T-helper 1 cell (primary cell): ENCODE measurements at places on chromosomes 16 and 17.

- DNase-seq = no peak
Measured at GRCh38 chr16:81630635-81631031, 148.5 kb upstream of the PLCG2 start.

DNA sequence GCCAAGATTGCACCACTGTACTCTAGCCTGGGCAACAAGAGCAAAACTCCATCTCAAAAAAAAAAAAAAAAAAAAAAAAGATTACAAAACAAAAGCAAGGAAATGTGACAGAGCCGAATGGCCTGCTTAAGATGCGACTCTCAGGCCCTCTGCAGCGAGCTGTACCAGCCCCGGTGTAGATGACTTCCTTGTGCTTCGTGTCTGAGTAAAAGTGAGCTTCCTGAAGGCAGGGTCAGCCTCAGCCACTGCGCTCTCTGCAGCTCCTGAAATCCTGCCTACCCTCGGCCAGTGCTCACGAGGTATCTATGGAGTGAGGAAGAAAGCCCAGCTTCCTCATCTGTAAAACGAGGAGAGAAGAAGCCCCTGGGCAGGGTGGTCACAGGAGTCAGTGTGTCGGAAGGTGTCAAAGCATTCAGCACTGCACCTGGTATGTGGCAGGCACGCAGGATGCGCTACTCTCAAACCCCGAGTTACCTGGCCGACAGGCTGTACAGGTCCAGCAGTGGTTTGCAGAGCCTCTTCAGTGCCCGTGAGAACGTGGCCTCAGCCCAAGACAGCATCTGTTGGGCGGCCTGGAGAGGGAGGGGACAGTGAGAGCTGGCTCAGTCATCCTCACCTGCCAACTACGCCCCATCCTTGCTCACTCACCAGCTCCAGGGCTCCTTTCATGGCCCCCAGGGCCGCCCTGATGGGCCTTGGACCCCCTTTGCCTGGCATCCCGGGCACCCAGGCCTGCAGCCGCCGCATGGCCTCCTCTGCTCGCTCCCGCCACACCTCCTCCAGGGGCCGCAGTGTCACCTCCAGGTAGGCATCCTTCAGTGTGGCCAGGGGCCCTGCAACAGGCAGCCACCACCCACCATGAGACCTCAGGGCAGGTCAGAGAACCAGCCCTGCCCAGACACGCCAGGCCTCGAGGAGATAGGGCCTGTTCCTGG lies 44.6 kb downstream of the RMI2 start:
- DNase-seq = no peak

DNA sequence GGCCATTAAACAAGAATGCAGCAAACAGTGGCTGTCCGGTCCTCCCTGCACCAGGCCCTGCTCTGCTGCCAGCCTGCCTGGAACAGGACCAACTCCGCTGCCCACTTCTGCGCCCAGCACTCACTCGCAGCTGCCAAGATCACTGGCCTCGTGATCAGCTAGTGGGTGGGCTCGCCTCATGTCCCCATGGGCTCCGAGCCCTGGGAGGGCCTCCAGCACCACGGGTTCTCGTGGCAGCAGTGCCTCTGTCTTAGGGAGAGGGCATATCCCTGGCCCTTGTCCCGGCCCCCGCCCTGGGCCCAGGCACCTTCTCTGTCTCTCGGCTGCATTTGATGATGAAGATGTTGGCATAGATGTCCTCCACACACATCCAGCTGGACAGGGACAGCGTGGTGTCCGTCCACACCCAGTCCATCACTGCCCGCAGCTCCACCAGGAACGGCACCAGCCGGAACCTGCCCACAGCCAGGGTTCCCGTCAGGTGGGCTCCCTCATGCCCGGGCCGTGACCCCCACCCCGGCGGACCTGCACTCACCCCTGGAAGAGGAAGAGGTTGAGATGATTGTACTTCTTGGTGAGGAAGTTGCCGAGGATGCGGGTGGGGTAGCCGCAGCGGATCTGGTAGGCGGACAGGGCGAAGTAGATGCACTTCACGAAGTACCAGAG lies 13.1 kb downstream of the CTU2 start:
- no peak for DNase-seq

GRCh38 chr17:80539022-80539641 lies 5.5 kb upstream of the RPTOR start:
- no peak for DNase-seq

DNA sequence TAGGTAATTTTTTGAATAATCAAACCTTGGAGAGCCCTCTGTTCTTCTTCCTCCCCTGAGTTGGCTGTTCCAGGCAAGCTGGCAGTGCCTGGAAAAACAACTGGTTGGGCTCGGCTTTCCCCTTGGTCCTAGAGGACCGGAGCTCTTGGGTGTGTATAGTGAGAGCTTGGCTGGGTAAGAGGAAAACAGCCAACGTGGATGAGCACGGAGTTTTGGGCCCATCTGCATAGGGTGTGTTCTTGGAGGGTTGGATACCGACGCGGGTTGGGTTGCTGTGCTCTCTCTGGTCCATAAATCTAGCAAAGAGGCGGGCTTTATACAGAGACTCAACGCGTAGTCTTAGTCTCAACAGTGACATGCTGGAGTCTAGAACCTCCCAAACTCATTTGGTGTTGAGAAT lies 23.2 kb downstream of the ITGB3 start:
- no peak for DNase-seq

DNA sequence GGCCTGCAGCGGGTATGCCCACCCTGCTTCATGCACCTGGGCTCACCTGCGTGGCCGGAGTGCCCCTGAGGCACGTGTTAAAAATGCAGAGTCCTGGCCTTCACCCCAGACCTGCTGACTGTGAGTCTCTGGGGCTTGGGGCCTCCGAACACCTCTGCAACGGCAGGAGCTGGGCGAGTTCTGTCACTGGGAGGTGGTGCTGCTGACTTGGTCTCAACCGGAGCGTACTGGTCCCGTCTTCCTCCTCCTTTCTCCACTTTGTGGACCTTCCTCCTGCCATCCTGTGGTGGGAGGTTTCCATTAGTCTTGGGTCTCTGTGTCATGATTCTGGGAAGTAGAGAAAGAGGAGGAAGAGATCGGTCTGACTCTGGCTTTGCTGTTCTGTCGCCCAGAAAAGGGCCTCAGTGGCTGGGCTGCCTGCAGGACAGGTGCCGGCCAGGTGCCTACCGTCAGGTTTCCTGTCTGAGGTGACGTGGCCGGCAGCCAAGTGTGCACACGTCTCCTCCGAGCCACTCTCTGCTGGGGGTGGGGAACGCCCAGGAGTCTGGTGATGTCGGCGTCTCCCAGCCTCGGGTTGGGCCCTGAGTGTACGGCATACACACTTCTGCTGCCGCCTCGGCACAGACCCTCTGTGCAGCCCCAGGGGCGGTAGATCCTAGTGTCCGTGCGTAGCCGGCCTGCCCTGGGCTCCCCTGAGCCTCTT lies 6.9 kb downstream of the TSC2 start:
- no peak for DNase-seq

DNA sequence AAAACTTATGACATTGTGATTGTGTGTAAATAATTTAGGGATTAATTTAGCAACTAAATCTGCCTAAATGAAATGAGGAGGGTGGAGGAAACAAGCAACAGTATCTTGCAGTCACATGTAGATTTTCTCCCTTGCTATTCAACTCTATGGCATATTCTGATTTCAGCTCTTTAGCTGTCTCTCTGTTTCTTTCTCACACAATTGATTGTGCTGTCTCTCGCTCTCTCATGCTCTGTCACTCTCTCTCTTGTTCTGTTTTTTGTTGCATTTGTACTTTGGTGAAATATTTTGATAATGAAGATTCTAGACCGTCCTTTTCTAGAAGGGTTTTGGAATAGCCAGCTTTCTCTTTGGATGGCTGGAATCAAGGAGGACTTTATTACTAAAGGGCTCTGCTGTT lies 70.6 kb downstream of the BCAS3 start:
- DNase-seq = no peak

DNA sequence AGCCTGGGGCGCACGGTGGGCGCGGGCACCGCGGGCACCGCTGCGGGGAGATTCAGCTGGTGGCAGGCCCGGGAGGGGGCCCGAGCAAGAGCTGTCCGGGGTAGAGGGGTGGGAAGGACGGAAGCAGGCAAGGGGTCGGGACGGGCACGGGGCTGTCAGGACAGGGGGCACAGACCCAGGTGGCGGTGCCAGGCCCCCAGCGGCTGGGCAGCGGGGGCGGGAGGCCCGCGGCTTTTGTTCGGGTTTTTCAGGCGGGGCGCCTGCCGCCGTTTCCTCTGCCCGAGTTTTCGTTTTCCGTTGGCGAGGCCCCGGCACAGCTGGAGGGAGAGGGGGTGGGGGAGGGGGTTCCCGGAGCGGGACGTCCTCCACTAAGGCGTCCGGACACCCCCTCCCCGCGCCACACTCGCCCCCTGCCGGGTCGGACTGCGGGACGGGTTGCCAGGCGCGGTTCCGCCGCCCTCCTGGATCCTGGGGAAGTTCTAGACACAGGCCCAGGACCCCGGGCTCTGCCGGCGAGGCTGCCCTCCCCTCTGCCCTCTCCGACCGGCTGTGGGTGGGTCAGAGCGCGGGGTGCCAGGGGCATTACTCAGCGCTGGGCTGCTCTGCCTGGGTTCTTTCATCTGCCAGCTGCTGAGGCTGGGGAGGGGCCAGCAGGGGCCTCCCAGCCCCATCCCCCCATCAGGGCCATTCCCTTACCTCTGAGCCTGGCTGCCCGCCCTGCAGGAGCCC lies 543 bp downstream of the ARHGAP23 start:
- DNase-seq = no peak

DNA sequence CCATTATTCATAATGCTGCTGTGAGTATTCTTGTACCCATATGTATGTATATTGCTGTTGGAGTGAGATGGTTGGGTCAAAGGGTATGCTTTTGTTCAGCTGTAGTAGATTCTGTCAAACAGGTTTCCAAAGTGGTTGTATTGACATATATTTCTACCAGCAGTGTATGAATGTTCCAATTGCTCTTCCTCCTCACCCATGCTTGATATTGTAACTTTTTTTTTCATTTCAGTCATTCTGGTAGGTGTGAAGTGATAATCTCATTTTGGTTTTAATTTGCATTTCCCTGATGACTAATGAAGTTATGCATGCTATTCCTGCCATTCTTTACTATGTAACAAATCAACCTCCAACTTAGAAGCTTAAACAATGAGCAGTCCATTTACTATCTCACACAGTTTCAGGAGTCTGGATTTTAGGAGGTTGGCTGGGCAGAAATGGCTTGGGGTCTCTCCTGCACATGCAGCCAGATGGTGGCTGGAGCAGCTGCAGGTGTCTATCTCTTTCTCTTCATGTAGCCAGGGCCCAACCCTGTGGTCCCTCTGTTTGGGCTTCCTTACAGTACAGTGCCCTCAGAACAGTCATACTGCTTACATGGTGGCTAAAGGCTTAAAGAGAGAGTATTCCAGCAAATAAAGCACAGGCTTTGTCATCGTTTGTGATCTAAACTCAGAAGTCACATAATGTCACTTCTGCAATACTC lies 21.2 kb downstream of the ERAL1 start:
- DNase-seq = no peak

DNA sequence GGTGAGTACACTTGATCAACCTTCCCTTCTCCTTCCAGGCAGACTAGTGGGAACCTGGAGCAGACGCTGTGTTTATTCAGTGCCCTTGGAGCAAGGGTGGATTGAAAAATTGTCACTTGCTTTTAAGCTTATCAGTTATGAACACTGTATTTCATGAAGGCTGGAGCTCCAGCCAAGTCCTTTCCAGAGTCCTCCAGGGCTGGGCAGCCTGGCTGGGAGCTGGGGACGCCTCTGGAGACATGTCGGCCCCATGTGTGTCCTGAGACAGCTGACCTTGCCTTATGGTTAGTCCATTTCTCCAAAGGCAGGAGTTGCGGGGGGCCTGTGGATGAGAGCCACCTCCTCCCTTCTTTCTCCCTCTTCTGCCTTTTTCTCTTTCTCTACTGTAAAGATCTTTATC lies 67.0 kb downstream of the RAP1GAP2 start:
- DNase-seq = no peak

DNA sequence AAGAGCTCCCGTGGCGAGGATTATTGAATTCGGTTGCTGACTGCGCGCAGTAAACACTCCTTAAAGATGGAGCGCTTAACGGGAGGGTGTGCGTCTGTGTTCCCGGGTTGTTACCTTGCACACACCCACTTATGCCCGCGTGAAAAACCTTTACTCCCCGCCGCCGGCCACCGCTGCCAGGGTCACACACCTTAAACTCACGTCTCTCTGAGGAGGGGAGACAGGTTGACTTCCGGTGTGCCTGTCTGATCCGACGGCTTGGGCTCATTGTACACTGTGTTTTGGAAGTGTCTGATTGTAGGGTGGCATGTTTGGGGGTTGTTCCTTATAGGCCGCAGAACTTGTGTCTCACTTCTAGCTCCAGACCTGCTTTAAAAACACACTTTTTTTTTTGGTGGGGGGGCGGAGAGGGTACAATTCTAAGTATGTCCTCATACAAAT lies 66.8 kb downstream of the KPNA2 start:
- no peak for DNase-seq

DNA sequence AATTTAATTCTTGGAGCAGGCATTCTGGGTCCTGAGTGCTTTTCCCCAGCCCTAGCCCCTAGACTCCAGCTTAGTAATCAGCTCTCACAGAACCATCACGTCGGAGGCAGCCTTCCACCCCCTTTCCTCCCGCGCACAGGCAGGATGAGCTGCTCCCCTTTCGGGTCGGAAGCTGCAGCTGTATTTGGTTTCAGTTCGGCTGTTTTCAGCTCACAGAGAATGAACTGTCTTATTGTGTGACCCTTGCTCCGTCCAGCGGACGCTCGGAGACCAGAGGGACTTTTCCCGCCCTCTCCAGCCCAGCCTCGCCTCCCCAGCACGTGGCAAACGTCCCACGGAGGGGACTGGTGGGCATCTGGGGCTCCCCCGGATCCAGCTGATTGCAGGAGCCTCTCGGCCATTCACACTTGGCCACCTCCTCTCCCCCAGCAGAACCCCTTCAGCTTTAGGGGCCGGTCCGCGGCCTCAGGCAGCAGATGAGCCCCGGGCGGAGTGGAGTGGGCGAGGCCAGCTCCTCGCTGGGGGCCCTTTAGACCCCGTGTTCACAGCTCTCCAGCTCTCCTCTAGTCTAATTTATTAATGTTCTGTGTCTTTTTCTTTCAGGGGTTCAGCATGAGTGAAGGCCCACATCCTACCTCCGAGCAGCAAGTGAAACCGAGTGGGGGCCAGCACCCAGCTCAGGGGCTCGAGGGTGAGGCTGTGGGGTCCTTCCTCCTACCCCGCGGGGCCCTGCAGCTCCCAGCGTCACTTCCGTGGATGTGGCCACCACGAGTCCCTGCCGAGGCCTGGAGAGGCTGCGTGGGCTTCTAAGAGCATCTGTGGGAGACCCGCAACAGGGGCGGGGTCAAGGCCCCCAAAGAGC lies 863 bp upstream of the UTS2R start:
- DNase-seq = no peak

GRCh38 chr17:14903854-14904253 lies 361.3 kb downstream of the PMP22 start:
- no peak for DNase-seq

- DNase-seq = no peak
Measured at GRCh38 chr16:51994597-51994996, 552.3 kb downstream of the TOX3 start.
